ENCODE measurements at places on chromosomes 6 and 20.
A peak's percentile ranks its signal among the peaks of the same experiment; 100 is the strongest.

- peak; percentile 14 for DNase-seq
Observed at GRCh38 chr20:63740070-63740626, 572 bp downstream of the SLC2A4RG start.

DNA sequence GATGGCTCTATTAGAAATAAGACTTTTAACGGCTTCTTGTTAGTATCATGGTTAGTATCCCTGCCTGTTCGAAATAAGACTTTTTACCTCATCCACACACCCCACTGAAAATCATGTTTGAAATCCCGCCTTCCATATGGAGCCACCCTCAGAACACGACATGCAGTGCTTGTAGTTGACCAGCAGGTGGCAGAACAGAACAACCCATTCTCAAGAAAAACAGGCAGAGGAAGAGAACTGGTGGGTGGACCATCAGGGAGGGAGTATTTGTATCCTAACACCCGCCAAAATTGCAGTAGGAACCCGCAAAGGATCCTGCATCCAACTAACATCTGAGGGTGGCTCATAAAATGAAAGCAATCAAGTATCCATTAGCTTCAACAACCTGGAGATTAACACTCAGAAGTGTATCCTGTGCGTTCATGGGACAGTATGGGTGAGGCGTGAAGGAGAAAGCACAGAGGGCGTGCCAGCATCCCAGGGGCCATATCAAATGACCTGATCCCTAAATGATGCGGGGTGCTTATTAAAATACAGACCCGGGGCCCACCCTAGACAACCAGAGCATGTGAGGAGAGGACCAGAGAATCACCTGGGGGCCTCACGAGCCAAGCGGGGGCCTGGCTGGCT lies 89.6 kb upstream of the NHSL1 start:
- DNase-seq = peak; percentile 78

GRCh38 chr6:168128006-168128630 lies 49.1 kb upstream of the FRMD1 start:
- DNase-seq = no peak

GRCh38 chr6:149777624-149778023 lies 28.1 kb downstream of the PCMT1 start:
- no peak for DNase-seq

GRCh38 chr6:150248300-150248699 lies 105.5 kb downstream of the PPP1R14C start:
- no peak for DNase-seq

GRCh38 chr6:144896289-144896688 lies 611.2 kb downstream of the UTRN start:
- DNase-seq = no peak

GRCh38 chr6:142855893-142856623 lies 88.9 kb downstream of the HIVEP2 start:
- DNase-seq = no peak

DNA sequence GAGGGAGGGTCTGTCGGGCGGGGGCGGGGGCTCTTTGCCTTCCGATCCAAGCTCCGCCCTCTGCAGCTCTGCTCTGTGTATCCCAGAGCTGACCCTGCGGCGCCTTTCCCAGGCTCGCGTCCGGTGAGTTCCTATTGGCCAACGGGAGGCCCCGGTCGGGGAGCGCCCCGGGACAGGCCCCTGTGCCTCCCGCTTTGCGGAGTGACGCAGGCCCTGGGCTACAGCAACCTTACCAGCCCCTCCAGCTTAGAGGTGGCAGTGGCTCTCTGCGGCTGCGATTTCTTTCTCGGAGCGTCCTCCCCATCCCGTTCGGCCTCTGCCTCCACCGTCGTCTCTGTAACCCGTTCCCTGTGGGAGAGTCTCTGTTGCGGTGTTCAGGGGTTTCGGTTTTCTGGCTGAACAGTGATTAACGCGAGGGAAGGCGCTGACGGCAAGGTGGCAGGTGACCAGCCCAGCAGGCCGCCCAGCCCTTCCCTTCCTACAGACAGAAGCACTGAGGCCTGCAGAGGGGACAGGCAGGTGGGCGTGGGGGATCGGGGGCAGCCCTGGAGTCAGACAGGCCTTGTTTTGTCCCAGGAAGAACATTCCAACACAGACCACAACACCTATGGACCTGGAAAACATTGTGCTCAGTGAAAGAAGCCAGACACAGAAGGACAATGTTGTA lies 18.1 kb upstream of the CEBPB start:
- DNase-seq = peak; percentile 56

- no peak for DNase-seq
Observed at GRCh38 chr6:108222504-108222903, 38.3 kb downstream of the SNX3 start.

- DNase-seq = no peak
Observed at GRCh38 chr6:88641178-88641903, 322.1 kb downstream of the RNGTT start.

- DNase-seq = no peak
Observed at GRCh38 chr6:33091957-33092356, 16.2 kb downstream of the HLA-DPB1 start.

DNA sequence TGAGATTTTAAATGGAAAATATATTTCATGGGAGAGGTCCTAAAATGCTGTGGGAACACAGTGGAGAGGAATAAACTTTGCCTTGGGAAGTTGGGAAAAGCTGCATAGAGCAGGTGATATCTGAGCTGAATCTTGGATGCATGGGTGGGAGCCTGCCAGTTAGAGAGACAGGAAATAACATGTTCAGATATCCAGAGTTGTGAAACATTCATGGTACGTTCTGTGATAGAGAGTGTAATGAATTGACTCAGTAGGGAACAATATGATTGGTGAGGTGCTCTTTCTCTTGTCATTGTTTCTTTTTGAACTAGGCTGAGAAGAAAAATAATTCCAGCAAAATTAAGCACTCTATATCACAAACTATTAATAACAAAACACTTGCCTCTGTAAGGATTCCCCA lies 72.8 kb downstream of the RPS12 start:
- peak; percentile 79 for DNase-seq

DNA sequence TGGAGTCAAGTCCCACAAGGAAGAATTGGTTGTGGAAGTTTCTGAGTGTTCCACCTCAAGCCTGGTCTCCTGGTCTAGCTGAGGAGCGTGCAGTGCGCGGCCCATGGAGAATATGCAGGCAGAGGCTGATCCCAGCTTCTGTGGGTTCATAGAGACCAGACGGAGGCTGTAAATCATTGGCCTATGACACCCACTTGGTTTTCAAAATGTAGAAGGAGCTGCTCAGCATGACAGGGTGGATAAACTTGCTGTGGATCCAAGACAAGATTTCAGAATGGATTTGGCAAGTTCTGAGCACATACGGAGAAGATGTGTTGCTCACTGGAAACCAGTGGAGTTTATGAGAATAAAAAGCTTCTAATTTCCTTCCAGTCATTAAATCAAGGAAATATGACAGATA lies 744 bp downstream of the KIF25 start:
- no peak for DNase-seq

DNA sequence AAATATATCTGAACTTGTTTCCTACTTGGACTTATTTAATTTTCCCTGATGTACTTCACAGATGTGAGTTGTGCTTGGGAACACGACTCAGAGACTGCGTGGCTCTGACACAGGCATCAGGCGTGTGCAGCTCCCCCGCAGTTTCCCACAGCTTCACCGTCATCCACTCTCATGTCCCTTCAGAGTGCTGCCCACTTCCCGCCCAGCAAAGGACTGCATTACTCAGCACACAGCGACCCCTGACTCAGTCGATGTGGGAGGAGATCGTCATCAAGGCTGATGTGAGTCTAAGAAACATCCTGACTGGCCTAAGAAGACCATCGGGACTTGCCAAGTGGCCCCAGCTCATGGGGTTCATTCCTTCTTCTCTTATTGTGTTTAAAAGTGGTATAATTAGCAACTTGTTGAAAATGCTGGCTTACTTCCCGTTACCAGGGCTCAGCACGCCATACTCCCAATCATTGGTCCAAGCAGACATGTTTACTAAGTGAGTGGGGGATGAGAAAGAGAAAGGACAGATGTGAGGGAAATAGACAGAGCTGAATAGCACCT lies 539.4 kb upstream of the JARID2 start:
- peak; percentile 98 for DNase-seq

GRCh38 chr20:48002517-48002970 lies 217.3 kb upstream of the SULF2 start:
- DNase-seq = no peak

- DNase-seq = peak; percentile 76
Observed at GRCh38 chr6:95091823-95092436, 485.4 kb upstream of the MANEA start.

DNA sequence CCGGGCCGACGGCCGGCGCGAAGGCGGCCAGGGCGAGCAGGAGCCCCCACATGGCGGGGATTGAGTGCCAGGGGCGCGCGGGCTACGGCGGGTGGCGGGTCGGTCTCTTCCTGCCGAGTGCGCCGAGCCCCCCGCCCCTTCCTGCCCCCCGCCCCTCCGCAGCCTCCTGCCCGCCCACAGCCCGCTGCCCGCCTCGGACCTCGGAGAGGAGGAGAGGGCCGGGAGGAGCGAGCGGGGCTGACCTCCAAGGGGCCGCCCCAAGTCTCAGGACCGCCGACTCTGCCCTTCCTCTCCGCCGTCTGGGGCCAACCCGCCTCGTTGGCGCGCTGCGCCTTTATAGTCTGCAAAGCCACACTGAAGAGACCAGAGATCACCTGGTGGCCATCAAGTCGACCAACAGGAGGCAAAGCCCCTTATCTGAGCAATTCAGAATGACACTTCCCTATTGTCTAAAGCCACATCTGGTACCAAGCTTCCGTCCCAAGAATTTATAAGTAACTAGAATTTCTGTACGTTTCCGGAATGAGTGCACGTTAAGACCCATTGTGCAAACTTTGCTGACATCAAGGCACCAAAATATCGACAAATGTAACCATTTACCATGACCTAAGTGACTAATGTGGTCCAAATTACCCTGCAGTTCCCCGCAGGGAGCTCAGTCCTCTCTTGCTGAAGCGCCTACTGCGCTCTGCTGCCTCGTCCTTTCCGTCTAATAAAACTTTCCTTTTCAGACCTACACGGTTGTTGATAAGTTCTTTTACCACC lies at the start of gene CPXM1:
TSS of gene CPXM1 (minus strand) at position 107 of the 765 bp plus-strand sequence. CDS start at position 52, 55 bp downstream.
- DNase-seq = no peak

DNA sequence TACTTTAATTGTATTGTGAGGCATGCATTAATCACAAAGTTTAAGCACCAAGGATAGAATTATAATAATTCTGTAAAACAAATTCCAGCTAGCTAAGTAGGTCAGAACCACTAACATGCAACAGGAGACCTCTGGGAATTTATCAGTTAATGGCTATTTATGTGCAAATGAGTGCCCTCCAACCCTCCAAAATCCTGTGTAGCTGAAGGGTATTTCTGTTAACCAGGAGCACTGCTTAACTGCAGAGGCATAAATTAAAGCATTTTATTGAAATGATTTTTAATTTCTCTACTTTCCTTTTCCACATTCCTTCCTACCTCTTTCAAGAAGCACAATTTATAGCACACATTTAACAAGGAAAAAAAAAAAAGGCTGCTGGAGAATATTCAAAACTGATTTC lies 77.0 kb downstream of the MMS22L start:
- DNase-seq = no peak

DNA sequence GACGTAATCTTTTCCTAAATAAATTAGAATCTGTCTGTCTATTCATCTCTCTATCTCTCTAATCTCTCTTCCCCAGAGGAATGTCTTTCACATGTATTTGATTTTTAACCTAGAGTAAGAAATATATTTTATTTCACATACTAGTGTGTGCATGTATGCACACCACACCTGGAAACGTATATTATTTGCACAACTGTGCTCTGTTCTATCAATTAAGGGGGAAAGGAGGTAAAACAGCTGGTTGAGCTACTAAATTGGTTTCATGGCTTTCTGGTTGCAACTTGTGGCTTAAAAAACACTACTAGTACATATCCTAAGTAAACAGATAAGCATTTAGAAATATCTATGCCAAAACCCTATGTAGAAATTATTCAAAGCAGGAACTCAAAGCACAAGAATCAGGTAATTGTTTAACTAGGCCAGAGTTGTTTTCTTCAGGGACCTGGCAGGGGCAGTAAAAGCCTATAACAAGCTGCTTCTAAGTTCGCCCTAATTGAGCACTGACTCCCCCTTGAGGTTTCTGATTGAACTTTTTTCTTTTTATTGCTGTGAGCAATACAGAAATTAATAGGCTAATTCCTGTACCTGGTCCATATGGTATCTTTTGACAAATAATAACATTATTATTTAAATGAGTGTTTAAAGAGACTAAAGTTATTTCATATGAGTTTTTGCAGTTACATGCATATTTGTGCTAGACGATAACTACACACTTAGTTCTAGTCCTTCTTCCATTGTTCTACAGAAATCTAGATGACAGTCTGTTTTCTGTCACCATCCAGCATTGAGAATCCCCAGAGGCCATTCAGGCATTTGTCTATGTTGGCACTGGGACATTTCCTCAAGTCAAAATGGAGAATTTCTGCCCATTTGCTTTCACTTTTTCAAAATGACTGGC lies 88.6 kb downstream of the MCHR2 start:
- DNase-seq = peak; percentile 67

GRCh38 chr6:162705736-162706135 lies 21.8 kb downstream of the PRKN start:
- DNase-seq = no peak

DNA sequence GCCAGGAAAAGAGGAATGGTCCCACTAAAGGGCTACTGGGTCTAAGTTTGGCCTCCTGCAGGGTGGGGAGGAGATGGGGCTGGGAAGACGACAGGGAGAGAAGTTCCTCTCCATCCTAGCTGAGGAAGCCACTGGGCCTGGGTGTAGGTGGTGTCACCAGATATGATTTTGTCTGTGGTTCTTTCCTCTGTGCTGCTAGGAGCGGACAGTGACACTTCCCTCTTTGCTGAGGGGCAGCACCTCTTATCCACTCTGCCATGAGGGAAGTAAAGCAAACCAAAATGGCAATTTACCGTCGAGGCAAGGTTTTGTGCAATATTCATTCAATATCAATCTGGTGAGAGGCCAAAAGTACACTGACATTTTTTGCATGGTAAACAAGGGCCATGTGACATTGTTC lies 33.0 kb upstream of the NR2E1 start:
- DNase-seq = no peak

DNA sequence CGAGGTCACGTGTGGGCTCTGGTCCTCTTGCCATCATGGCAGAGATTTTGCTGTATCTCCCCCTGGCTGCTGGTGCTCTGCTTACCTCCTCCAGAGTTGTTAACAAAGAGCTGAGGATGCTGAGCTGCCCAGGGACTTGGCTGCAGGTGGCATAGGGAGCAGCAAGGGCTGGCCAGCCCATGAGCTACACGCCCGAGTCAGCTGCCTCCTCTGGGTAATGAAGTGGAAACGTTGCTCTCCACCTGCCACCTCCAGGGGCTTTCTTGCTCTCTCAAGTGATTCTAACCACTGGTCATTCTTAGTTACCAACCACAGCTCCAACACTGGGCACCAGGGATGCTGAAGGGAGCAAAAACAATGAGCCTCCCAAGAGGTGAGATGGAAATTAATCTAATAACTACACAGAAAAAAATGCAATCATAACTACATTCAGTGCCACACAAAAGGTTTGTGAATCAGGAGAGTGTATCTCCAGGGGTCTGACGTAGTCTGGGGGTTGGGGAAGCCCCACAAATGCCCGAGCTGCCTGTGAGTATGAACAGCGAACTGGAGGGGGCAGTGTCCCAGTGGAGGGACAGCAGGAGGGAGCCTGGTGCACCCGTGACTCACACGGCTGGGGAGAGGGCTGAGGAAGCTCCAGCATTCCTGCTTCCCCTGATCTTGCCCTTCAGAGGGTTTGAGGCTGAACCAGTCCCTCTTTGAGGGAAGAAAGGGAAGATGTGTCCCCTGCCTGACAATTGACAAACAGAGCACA lies 78.7 kb downstream of the CDH26 start:
- peak; percentile 15 for DNase-seq

Measured in epithelial cell of esophagus (primary cell).